ENCODE measurements at places on chromosomes 2 and 18.

GRCh38 chr2:199910338-199911051, 598 bp upstream of the C2orf69 start:
- DNase-seq, result no peak

DNA sequence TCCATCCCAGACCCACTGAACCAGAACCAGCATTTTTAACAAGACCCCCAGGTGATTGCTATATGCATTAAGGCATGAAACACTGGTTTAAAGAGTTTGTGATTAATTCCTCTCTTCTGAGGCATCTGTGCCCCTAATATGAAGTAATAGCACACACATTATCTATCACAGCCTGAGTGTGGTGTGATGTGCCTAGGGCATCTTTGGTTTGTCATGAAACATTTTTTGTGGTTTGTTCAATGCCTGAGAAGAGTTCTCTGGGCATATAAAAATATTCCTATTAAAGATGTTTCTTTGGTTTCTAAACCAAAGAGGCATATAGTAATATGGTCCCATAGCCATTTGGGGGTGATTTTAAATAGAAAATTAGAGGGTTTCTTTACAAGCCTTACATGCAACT, 221.7 kb upstream of the SPOPL start:
- DNase-seq, result no peak

DNA sequence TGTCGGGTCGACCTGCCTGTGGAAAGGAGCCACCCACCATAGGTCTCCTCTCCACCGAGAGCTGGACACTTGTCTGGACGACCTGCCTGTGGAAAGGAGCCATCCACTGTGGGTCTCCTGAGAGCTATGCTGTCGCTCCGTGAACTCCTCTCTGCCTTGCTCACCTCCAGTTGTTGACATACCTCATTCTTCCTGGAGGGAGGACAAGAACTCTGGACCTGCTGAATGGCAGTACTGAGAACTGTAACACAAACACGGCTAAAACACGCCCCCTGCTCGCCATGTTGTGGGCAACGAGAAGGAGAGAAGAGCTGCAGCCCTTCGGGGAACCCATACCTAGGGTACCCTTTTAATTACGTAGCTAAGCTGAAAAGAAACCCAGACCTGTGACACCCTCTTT, 77.6 kb downstream of the PTPN4 start:
- no peak for DNase-seq

DNA sequence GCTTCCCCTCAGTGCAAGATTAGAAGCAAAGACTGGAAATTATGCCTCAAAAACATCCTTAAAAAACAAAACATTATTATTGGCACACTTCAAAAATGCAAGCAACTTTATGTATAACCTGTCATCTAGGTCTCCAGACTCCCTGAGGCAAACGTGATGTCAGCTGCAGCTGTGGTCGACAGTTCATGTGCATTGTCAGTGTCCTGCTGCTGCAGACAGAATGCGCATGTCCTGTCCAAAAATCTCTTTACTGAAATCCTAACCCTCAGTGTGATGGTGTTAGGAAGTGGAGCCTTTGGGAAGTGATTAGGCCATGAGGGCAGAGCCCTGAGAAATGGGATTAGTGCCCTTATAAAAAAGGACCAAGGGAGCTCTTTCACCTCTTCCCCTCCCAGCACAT, 126.9 kb downstream of the CYRIA start:
- no peak for DNase-seq

- no peak for DNase-seq
Measured at GRCh38 chr18:9792565-9793245, 84.6 kb downstream of the RAB31 start.

GRCh38 chr2:9800975-9801726, 42.1 kb upstream of the TAF1B start:
- no peak for DNase-seq

DNA sequence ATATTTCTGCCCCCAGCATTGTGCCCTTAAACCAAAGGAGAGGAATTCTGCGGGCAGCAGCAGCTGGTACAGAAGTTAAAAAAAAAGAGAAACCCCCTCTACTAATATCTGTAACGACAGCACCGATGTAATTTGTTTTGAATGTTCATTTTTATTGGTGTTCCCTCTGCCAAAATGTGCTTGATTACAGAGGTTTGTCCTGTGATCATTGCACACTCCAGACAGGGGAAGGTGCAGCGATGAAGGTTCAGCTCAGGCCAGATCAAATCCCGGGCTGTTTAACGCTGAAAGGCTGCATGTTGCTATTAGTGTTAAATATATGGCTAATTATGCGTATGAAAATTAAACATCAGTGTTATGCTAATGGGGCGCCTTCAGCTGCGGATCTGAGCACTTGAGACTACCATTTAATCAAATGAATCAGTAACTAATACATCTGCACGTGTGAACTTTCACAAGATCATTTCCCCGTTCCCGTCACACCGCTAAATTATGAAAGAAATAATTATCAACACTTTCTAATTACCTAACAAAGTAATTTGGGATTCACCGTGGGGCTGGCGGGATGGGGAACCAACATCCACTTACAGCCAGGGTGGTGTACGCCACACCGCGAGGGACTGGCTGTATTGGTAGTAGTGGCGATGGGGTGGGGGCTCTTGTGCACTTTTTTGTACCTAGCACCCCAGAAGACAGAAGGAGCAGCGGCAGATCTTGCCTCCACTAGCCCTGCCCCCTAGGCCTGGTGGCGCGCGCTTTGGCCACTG, 1.5 kb upstream of the DLX1 start:
- DNase-seq, result no peak

DNA sequence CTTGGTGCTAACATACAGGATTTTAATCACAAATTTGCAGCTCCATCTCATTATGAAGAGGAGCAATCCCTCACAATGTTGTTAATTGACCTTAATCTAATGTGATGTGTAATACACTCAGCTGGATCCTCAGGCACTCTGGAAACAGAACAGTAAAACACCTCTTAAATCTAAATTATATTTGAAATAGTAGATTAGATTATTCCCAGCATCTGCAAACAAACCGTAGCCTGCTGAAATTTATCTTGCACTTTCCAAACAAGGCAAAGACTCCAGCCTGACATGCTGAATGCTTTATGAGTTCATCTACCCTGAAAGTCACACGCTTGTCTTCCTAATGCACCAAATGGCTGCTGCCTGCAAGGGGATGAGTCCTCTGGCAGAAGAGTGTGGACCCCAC, 402.3 kb upstream of the GYPC start:
- DNase-seq, result no peak

GRCh38 chr2:102072741-102073140, 69.8 kb upstream of the IL1R1 start:
- DNase-seq, result no peak

DNA sequence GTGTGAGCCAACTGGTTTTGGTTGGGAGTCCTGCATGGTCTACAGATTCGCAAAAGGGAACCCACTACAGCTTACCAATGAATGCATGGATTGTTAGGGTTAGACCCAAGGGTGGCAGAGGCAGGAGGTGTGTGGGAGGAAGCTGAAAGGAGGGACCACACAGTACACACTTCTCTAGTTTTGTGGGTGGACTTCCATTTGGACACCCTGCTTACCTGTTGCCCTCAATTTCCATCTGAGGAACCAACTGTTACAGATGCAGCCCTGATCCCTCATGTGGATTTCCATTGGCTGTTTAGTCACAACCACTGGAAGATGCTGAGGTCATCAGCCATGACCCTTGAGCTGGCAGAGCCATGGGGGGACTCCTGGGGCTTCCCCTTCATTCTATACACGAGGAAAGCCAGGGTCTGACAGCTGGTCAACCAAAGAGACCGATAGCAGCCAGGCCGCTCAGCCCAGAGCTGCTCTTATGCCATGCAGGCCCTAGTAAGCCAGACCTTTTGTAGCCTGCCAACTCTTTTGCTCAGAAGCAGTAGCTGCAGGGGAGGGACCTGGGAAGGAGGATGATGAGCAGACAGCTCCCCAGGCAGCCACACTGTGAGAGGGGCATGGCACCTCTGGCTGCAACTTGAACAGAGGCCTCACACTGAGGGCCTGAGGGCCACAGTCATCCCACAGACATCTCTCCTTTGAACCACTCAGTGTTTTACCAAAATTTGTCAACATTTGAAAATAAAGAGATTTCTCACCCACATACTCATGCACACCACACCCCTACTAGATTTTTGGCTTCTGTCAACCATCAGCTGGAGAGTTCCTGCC, 162.1 kb downstream of the SETBP1 start:
- no peak for DNase-seq

DNA sequence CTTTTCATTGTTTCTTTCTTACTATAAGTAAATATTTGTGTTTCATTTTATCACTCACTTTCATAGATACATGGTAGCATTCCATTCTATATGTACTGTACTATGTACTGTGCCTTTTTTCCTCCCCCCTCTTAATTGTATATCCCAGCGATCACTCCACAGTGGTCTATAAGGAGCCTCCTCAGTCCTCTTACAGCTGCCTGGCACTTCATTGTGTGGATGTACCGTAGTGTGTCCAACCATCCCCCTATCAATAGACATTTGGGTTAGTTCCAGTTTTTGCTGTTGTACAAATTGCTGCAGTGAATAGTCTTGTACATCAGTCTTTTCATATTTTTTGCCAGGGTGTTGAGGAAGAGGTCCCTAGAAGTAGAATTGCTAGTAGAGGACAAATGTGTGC, 21.4 kb upstream of the DRC1 start:
- DNase-seq, result no peak

GRCh38 chr18:50847192-50847591, 27.4 kb upstream of the MRO start:
- DNase-seq, result no peak

DNA sequence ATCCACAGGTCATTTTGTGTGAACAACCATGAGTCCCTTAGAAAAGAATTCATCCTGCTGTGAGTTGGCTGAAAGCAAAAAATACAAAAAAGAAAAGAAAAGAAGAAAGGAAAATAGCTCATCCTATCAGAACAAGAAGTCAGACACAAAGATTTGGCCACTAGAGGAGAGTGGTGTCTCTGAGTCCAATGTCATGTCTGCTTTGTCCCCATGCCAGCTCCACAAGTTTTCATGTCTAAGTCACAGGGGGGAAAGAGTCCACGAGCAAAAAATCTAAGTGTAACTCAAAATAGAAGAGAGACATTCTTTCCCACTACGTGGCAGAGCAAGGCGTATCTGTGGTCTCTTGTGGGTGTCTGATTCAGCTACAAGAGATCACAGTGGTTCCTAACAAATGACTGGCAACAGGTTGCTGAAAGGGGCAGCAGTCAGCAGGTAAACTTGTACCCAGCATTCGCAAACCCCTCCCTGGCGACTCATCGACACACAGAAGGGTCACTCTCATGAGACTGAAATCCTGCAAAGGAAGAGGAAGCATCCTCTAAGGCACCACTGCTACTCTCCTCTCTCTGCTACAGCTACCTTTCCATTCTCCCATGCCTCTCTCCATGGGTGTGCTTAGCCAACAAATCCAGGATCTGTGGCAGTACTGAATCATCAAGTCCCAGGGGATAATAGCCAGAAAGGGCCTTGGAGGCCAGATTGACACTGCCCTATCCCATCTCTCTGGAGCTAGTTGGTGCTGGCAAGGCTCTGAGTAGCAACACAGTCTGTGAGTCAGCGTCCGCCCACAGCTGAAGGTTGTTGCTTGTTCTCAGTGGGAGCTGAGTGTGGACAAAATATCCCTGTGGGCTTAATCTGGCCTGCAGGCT, 123.0 kb upstream of the SLC39A10 start:
- DNase-seq, result no peak

- no peak for DNase-seq
Measured at GRCh38 chr2:3268705-3269029, 109.0 kb downstream of the EIPR1 start.

- no peak for DNase-seq
Measured at GRCh38 chr2:235727174-235727573, 233.3 kb downstream of the AGAP1 start.

DNA sequence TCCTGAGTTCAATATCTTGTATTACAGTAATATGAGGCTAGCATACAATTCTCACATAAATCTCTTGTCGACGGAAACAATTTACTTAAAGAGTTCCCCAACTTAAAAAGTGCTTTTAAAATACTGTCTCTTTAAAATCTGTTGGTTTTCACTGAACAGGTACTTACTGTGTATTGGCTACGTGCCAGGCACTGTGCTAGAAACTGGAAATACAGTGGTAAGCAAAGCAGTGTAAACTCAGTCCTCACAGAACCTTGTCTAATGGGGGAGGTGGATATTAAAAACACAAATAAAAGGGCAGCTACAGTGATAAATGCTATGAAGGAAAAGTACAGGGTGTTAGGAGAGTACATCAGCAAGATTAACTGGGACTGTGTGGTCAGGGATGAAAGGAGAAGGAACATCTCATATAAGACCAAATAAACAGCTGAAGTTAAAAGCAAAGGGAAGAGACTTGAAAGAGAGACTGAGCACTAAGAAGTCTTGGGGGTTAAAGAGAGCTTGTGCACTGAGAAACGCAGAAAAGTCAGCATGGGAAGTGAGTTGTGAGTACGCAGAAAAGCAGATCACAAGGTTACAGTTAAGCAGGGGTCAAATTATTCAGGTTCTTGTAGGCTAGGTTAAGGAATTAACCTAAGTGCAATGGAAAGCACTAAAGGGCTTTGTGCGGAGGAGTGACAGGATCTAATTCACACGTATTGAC, 52.5 kb downstream of the USP40 start:
- peak; percentile 37 for DNase-seq

- no peak for DNase-seq
Measured at GRCh38 chr2:20583425-20583881, 67.4 kb downstream of the HS1BP3 start.

- peak; percentile 87 for DNase-seq
Measured at GRCh38 chr2:46854260-46854659, 61.3 kb downstream of the MCFD2 start.

GRCh38 chr2:212845941-212846340, 305.5 kb downstream of the IKZF2 start:
- peak; percentile 93 for DNase-seq

GRCh38 chr2:33425586-33426031, 50.8 kb upstream of the RASGRP3 start:
- DNase-seq, result no peak

GRCh38 chr18:13423352-13423751, 204.8 kb downstream of the LDLRAD4 start:
- no peak for DNase-seq

DNA sequence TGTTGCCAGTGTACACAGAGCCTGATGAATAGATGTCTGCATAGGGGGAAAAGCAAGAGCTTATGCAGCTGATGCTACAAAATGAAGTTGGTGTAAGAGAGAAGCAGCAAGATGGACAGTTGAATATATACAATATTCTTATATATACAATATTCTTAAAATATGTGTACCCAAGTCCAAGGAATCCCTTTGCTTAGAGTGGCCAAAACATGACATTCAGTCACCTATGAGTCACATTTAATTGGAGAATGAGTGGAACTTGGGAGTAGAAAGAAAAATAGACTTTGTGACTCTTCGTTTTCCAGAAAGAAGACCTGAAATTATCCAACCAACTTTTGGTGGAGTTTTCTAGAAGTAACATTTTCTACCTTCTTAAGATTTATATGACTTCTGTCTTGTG, 81.8 kb downstream of the SCN9A start:
- DNase-seq, result no peak

Measured in lung microvascular endothelial cell (primary cell).